ENCODE measurements at places on chromosomes 2 and 18.
A peak's percentile ranks its signal among the peaks of the same experiment; 100 is the strongest.

GRCh38 chr2:236113425-236113824 lies 54.8 kb downstream of the GBX2 start:
- DNase-seq: peak; percentile 22

GRCh38 chr18:53193870-53194269 lies 853.9 kb downstream of the DCC start:
- DNase-seq: no peak

GRCh38 chr2:2292381-2292780 lies 38.7 kb downstream of the MYT1L start:
- no peak for DNase-seq

GRCh38 chr2:108621687-108622681 lies 87.7 kb downstream of the LIMS1 start:
- no peak for DNase-seq

- no peak for DNase-seq
These were observed 65.9 kb upstream of the WIPF1 start for GRCh38 chr2:174663550-174663949.

DNA sequence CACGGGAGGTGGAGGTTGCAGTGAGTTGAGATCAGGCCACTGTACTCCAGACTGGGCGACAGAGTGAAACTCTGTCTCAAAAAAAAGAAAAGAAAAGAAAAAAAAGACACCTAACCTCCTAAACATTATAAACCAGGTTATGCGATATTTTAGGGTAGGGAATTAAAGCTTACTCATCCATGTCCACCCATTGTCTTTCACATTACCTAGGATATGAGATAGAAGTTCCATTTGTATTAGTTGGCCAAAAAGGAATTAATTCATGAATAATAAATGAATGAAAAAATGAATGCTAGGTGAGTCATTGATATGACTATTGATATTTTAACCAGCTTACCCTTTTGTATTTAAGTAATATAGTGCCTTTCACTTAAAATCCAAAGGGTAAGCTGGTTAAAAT lies 132.9 kb downstream of the FAM161A start:
- no peak for DNase-seq

GRCh38 chr2:237341872-237342271 lies 72.1 kb downstream of the COL6A3 start:
- DNase-seq: no peak

DNA sequence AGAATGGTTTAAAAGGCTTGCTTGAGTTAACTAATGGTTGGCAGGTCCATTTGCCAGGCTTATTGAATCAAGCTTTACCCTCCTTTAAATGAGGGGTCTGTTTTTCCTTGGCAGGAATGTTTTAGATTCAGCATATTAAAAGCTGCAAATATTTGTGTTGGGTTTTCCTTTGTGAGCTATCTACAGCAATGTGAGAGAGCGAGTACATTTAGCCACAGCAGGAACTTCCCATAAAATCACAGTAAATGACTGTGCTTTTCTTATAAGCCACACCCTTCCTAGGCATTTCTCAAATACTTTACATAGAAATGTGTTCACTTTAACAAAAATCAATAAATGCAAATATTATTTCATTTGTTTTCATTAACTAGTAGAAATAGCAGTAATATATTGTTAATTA lies 23.9 kb downstream of the CALCRL start:
- no peak for DNase-seq

- DNase-seq: no peak
These were observed 74.2 kb downstream of the NCAPH start for GRCh38 chr2:96409820-96410164.

- DNase-seq: no peak
These were observed 235.8 kb downstream of the TPGS2 start for GRCh38 chr18:36593001-36593400.

GRCh38 chr2:153101187-153101586 lies 377.4 kb downstream of the RPRM start:
- no peak for DNase-seq

GRCh38 chr2:110828330-110828729 lies 96.0 kb downstream of the ACOXL start:
- no peak for DNase-seq

DNA sequence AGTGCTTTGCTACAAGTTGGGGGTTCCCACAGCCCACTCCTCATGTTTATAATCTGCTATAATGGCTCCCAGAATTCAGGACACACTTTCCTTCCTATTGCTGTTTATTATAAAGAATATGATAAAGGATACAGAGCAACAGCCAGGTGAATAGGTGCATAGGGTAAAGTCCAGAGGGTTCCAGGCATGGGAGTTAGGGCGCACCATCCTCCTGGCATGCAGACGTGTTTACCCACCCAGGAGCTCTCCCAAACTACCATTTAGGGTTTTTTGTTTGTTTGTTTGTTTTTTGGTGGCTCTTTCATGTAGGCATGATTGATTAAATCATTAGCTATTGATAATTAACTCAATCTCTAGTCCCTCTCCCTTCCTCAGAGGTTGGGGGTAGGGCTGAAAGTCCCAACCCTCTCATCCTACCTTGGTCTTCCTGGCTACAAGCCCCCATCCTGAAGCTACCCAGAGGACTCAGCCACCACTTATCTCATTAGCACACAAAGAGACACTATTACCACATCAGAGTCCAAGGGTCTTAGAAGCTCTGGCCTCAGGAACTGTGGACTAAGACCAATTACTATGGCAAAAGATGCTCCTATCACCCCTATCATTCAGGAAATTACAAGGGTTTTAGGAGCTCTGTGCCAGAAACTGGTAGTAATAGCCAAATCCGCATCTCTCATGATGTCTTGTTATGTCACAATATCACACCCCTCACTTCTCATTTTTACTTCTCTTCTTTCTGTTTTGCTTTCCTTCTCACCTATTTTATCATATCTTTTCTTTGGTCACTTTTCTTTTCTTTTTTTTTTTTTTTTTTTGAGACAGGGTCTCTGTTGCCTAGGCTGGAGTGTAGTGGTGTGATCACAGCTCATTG lies 154.9 kb upstream of the TTC39C start:
- no peak for DNase-seq

GRCh38 chr2:85175369-85176299 lies 42.4 kb downstream of the TCF7L1 start:
- DNase-seq: no peak

- DNase-seq: peak; percentile 98
These were observed 11.8 kb downstream of the CYP27C1 start for GRCh38 chr2:127208313-127208712.

GRCh38 chr2:227578642-227579041 lies 20.1 kb upstream of the SCYGR2 start:
- no peak for DNase-seq

- DNase-seq: no peak
These were observed 141.7 kb upstream of the GPC1 start for GRCh38 chr2:240293557-240294461.

DNA sequence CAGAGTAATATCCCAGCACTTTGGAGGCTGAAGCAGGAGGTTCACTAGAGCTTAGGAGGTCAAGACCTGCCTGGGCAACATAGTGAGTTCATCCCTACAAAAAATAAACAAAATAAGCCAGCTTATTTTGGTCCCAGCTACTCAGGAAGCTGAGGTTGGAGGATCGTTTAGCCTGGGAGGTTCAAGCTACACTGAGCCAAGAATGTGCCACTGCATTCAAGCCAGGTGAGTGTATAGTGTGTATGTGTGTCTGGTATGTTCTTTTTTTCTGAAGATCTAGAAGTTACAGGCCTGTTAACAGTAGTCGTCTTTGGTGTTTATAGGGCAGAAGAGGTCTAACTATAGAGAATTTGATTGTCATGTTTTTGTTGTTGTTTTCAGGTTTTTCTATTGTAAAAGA lies 40.2 kb downstream of the ZC3H15 start:
- no peak for DNase-seq

DNA sequence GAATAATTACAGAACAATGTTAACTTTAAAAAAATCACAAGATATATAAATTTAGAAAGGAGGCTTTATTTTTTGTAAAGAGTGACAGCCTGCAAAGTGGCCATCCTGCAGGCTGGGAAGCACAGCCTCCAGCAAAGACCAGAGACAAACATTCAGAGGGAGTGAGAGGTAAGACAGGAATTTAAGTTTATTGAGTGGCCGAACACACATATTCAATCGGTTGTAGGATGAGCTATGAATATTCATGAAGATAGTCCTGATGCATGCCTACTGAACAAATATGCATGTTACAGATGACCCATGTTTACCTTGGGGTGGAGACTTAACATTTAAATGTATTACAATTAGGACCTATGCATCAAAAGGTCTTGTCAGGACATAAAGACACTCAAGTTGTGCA lies 33.4 kb upstream of the HNRNPA3 start:
- DNase-seq: no peak

DNA sequence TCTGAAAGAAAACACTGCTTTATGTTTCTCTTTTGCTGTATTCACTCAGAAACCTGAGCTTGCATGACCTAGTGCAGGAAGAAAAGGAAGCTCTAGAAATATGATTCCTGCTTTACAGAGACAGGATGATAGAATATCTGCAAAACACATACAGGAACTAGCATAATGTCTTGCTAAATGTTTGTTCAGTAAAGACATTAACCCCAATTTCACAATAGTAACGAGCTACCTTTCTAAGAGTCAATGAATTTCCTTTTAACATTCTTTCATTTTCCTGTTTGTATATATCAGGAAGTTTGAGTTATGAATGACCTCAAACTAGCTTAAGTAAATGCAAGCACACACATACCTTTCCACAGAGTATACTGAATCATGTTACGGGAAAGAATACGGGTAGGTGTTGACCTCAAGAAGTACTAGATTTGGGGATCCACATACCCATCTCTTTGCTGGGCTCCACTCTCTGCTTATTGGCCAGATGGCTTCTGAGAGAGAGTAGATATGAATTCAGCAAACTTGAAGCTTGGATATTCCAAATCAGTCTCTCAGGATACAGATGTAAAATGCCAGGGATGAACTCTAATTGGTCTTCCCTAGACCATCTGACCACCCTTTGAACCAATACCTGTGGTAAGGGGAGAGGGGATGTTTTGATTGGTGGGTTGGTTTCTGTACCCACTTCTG lies 18.2 kb upstream of the ACSL3 start:
- no peak for DNase-seq

DNA sequence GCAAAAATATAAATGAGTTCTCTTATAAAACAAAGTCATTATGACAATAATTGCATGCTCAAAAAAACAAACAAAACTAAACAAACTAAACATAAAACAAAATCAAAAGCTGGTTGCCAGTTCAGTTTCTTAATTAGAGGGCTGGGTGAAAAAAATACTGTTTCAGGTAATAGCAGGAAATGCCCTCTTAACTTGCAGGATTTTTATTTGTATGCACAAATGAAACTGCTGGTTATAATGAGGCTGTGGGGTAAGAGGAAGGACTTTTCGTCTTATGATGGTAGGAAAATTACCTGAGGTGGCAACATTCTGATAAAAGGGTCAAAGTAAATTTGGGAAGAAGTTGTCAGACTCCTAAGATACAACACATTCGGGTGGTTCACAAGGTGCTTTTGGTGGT lies 21.5 kb upstream of the CDKL4 start:
- no peak for DNase-seq

GRCh38 chr2:208228476-208228875 lies 26.4 kb downstream of the IDH1 start:
- DNase-seq: no peak

- DNase-seq: no peak
These were observed 246.6 kb downstream of the FHOD3 start for GRCh38 chr18:36543991-36544725.

DNA sequence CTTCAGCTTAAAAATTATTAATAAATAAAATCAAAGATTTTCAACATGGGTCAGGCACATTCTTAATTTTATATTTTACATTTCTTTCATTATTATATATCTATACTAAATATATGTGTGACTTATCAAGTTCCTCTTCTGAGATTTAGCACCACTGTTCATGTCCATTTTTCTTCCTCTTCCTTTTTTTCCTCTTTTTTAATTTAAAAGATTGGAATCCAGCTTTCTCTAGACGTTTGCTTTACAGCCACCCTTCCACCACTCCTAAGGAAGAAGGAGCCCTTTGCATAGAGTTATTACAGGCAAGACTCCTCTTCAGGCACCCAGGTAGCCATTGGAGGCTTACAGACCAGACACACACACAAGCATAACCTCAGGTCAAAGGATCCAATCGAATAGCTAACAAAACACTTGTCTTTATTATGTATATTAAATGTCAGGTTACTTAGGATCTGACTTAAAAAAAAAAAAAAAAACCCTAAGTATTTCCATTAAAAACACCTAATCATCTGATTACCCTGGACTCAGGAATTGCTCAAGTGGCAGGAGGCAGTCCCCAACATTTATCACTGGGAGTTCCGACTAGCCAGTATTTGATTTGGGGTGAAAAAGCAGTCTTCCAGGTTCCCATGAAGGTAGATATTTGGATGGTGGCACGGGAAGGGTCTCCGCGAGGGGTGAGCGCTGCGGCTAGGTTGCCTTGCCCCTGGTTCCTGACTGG lies 2.4 kb upstream of the ZEB2 start:
- peak; percentile 16 for DNase-seq

GRCh38 chr2:17272170-17272569 lies 246.1 kb downstream of the RAD51AP2 start:
- no peak for DNase-seq

DNA sequence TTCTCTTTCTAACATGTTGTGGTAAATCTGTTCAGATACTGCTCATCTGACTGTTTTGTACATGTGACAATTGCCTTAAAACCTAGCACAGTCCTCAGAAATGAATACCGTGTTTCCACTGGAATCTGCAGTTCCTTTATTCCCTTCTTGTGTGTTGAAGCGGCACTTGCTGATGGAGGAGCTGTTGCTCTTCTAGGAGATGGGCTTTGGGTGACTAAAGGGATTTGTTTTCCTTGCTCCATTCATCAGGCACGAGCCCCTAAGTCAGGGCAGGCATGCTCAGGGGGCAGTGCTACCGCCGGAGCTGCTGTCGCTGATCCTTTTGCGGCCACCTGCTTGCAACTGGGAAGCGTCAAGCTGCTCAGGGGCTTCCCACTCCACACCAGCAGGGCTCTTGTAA lies 32.5 kb upstream of the CEP68 start:
- DNase-seq: peak; percentile 47

DNA sequence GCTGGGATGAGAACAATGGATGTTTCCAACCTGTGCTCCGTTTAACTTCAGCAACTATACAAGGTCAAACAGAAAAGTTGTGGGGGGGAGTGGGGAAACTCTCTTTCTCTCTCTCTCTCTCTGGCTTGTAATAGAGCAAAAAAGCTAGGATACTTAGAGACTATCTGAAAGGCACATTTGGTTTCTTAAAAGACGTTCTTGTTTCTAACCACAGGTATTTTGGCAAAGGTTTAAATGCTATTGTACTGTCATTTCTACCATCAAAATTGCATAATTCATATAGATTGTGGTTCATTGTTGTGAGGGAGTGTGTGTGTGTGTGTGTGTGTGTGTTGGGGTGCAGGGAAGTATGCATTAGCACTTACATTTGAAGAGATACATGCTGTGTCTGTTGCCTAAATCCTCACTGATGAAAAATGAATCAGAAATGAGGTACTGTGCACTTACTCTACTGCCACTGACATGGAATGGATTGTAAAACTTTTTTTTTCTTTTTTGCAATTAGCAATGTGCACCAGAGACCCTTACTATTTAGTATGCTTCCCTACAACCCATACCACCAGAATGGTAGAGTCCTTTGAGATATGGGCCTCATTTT lies 841.0 kb upstream of the PIK3C3 start:
- DNase-seq: no peak
